Myocyte (in vitro differentiated cells): ENCODE measurements at places on chromosomes 12 and 14. TPM values are rescaled to one million over a fixed set of nuclear protein-coding genes. Genes with fewer than 3 reads are reported as not detected.

The AKAP6 gene
- 64.9 and 130 TPM in 2 replicates for total RNA-seq

The LHX5 gene
- not detected in 2 replicates for total RNA-seq

The FNTB gene
- 11.8 and 13.9 TPM in 2 replicates for total RNA-seq

The RBP5 gene
- total RNA-seq: not detected in 2 replicates

The DNAI7 gene
- 0.19 TPM in 1 of 2 replicates, not detected in the other for total RNA-seq

The CLEC4C gene
- total RNA-seq: not detected in 2 replicates

The FOXM1 gene
- 0.94 and 1.3 TPM in 2 replicates for total RNA-seq

The GPATCH2L gene
- 39.2 and 62.5 TPM in 2 replicates for total RNA-seq

The TAS2R7 gene
- total RNA-seq: not detected in 2 replicates

The FAM186B gene
- total RNA-seq: 0.10 and 0.27 TPM in 2 replicates

The BDKRB2 gene
- 0.19 and 0.26 TPM in 2 replicates for total RNA-seq
